NCI-H345 (cell line): ENCODE measurements at places on chromosomes 3 and 15.

GRCh38 chr3:172125053-172125452 lies 85.7 kb downstream of the FNDC3B start:
- no peak for DNase-seq

DNA sequence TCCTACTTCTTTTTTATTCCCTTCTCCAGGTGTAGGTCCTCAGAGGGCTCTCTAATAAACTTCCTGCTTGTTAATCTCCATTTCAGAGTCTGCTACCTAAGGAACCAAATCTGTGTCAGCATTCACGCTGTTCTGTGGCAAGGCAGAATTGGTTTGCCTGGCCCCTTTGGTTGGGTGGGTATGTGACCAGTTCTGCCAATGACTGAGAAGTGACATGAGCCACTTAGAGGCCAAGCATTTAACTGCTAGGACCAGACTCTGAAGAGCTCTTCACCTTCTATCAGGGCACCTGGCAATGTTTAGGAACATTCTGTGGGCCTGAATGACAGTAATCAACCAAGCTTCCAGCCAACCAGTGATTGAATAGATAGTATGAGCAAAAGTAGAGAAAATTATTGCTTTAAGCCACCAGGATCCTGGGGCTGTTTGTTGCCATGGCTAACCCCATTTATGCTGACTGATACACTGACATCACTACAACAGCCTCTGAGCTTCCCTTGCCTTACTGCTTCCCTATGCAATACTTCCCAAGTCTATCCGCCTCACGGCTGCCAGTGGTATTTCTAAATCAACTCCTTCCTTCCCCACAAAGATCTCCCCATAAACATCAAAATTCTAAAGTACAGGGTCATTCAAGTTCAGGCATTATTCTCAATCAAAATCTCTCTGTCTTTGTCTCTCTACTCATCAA lies 7.6 kb downstream of the FRMD4B start:
- DNase-seq, result no peak

DNA sequence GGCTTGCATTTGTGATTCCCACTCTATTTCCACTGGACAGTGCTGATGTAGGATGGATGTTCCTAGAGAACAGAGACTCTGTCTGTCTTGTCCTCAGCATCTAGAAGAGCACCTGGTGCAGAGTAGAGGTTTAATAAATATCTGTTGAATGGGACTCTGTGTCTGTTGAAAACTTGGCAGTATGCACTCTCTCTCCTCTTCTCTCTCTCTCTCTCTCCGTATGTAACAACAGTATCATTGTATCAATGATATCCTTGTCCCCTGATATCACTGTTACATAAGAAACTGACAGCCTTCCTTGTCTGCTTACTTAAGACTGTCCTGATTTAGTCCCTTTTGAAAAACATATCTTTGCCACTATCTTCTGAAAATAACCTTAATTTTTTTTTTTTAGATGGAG lies 24.3 kb upstream of the MGLL start:
- DNase-seq, result no peak

- DNase-seq, result no peak
Measured at GRCh38 chr15:50556642-50557371, 10.3 kb upstream of the USP50 start.

DNA sequence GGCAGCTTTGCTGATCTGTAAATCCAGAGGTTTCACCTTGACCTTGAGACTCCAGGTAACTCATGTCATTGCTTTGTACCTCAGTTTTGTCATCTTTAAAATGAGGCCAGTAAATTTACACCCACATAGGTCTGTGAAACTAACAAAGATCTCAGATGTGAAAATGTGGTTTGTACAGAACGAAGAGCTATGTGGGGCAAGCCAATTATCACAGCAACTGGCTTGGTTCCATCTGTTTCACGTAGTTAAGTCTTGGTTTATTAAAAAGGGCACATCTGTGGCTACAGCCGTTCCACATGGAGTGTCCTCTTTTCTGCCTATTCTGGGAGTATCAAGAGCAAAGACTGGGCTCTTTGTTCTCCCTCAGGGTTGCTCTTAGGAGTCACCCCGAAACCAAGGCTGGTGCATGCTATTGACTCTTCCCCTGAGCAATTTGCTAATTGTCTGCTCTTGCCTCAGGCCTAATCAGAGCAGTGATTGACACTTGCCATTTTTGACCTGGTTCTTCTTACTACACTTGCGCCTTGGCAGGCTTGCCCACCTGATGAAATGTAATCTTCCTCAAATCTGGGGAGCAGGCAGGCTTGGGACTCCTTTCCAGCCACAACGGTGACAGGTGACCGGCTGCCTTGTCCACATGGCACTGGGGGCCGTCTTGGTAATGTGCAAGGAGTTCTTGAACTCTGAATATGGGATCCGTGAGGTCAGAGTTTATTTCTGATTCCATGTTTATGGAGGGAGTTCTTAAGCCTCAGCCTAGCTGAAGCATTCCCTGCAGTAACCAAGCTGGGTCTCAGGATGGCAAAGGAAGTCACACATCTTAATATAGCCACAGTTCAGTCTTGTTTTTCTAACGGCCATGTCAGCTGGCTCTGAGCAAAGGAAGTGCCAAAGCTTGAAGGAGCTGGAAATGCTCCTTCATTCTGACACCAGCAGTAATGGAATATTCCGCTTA lies 40.1 kb downstream of the EAF1 start:
- no peak for DNase-seq

DNA sequence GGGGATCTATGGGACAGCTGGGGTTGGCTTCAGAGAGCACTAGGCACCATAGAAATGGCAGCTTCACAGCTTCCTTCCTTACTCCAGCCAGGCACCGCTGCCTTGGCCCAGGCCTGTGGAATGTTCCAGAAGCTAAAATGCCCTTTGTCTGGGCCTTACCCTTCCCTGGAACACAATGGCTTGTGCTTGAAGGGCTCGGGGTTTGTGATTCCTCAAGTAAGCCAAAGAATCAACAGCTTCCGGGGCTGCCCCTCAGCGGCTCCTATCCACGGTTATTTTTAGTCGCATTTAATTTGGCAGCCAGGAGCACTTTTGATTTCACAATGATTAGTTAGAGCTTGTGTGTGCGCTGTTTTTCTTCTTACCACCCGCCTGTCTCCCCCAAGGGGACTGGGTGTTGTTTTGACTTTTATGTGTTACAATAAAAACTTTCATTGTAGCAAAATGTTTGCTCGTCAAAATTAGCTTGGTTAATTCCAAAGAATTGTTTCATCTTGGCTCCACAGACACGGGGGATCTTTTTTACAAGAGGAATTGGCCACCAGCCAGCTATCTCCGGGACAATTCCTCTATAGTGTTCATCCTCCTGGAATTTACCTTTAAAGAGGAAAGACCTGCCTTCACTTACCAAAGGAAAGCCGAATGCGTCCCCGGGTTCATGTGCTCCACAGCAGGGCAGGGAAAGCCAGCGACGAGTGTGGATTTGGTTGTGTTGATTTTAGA lies 73.8 kb downstream of the TLE3 start:
- DNase-seq, result peak; percentile 60

DNA sequence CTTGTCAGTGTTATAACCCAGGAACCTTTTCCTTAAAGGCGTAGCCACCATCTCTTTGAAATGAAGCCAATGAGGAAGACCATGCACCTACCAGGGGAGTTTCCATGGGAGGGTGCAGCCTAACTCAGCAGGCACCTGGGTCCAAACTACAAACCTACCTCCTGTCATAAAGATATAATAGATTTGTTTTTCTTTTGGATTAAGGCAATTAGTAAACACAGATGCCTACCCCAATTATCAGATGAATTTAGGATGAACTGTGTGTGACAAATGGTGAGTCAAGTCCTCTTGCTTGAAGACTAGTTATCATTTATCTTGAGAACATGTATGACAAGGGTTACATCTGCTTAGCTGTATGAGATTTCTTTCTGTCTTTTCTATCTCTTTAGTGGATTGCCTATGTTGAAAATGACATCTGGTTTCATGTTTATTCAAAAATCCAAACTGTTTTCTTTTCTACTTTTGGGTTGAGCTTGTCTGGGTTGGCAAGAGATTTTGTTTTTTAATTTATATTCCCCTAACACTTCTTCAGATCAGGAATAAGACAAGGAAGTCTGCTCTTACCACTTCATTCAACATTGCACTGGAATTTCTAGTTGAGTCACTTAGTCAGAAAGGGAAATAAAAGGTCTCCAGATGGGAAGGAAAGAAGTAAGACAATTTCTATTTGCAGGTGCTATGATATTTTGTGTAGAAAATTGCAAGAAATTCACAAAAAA lies 149.9 kb downstream of the NEK10 start:
- DNase-seq, result no peak

DNA sequence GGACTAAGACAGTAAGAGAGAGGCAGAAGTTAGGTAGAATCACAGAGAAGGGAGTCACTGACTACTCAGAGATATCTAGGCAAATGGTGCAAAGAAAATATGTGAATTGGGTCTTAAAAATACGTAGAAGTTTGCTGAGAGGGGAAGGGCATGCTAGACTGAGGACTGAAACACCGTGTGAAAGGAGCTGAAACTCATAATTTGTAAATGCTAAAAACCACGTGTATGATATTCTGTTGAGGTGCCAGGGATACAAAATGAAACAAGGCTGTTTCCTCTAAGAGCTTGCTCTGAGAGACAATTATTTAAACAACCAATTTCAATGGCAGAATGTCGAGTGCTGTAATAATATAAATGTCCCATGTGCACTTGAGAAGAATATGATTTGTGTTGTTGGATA lies 47.2 kb downstream of the NCK1 start:
- DNase-seq, result no peak

GRCh38 chr15:46856839-46857502 lies 860.3 kb upstream of the SEMA6D start:
- peak; percentile 41 for DNase-seq

DNA sequence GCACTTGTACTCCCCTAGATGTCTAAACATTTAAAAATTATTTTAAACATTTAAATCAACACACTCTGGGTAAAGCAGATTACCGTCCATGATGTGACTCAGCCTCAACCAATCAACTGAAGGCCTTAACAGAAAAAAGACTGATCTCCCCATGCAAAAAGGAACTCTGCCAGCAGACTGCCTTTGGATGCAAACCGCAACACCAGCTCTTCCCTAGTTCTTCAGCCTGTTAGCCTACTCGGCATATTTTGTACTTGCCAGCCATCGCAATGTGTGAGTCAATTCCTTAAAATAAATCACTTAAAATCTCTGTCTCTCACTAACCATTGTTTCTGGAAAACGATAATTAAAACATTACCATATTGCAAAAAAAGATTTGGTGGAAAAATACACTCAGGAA lies 375.9 kb downstream of the RSL24D1 start:
- no peak for DNase-seq

DNA sequence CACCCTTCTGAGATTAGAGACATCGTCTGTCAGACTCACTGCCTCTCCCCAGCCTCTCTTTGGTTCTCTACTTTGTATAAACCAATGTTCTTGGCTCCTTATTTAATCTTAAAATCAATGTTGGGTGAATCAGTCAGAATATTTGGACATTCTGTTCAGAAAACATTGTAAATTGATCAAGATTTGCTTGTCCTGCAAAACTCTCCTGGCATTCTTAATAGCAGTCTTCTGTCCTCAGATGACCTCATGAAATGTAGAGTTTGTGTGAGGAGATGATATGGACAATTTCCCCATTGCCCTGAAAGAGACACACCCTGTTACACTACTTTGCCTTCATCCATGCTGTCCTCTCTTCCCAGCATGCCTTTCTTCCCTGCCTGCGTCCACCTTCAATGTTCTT lies 33.6 kb downstream of the CD200R1L start:
- no peak for DNase-seq

DNA sequence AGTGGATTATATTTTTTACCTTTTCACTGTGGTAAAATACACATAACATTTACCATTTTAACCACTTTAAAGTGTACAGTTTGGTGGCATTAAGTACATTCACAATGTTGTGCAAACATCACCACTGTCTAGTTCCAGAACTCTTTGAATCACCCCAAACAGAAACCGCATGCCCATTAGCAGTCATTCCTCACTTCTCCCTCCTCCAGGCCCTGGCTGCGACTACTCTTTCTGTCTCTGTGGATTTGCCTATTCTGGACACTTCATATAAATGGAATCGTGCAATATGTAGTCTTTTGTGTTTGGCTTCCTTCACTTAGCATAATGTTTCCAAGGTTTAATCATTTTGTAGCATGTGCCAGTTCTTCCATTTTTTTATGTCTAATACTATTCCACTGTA lies 409.8 kb downstream of the NTRK3 start:
- no peak for DNase-seq

GRCh38 chr3:145088917-145089316 lies 1072.1 kb downstream of the PLOD2 start:
- DNase-seq, result no peak

- DNase-seq, result peak; percentile 50
Measured at GRCh38 chr3:126684218-126684751, 19.8 kb upstream of the CHCHD6 start.

DNA sequence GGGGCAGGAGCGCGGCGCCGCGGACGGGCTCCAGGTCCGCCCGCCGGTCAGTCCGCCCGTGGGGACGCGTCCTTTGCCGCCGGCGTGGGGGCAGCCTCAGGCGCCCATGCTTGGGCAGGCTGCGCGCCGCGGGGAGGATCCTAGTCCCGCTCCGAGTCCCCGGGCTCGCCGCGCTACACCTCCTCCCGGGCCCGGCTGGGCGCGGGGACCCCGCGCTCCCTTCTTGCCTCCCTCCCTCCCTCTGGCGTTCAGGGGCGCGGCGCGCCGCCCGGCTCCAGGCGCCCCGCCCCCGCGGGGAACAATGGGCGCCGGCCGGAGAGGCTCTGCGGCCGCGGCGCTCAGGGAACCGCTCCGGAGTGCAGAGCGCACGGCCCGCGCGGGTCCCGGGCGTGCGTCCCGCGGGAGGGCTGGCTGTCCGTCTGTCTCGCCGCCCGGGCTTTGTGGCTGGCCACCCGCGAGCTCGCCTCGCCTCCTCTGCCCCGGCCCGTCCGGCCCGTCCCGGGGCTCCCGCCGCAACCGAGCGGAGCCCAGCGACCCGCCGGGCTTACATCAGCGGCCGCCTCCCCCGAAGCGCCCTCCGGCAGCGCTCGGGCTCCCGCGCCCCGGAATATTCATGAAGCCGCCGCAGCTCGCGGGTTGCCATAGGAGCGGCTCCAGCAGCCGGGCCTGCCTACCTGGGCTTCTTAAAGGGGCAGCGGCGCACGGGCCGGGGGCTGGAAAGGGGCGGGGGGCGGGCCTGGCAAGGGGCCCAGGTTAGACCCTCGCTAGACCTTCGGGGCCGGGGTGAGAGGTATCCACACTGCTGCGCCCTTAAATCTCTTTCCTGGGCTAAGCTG lies at the start of gene HCN4:
Gene HCN4 (minus strand): TSS at position 658 of the 836 bp plus-strand sequence. CDS start 688 bp downstream, outside the sequence.
- DNase-seq, result peak; percentile 62

DNA sequence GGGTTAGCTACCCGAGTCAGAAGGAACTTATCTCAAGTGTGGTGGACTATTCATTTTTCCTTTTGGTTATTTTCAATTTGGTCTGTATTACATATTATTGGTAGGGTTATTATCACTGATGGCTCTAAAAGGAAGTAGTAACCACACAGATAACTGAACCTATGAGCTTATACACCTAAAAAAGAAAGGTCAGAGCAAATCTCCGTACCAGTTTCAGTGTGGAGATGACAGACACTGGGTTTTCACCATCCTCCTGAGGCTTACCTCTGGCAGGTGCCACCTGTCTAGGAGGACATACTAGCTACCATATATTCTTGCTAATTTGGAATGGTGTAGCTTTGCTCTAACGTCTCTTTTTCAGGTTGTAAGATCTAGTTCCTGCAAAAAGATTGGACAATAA lies 10.2 kb downstream of the GAP43 start:
- DNase-seq, result no peak
